ENCODE measurements at places on chromosomes 16 and 17.

DNA sequence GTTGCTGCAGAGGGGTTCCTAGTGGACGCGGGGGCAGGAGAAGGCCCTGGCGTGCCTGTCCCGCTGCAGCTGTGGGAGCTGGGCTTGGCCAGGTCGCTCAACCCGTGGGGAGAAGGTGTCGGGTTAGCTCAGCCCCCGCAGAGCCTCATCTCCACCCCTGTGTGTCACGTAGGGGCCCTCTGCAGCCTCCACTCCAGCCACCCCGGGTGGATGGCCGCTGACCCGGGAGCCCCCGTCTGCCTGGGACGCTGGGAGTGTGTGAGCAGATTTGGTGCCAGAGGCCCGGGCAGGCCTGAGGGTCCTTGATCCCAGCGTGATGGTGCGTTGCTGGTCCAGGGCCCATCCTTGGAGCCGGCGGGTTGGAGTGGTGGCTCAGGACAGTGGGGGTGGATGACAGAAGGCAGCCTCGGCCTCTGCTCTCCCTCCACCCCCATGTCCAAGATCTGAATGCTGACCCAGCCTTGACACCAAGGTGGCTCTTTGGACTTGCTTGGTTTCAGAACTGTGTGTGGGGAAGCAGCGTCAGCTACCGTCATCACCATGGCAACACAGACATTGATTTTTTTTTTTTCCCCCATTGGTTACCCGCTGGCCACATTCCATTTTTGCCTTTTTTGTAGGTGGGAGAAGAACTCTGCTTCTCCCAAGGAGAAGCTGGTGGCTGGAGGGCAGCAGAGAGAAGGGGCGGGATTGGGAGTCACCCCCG lies 35.7 kb downstream of the BAIAP2 start:
- no peak for DNase-seq

- DNase-seq, result no peak
These were observed 149.9 kb upstream of the PLCG2 start for GRCh38 chr16:81629034-81629802.

DNA sequence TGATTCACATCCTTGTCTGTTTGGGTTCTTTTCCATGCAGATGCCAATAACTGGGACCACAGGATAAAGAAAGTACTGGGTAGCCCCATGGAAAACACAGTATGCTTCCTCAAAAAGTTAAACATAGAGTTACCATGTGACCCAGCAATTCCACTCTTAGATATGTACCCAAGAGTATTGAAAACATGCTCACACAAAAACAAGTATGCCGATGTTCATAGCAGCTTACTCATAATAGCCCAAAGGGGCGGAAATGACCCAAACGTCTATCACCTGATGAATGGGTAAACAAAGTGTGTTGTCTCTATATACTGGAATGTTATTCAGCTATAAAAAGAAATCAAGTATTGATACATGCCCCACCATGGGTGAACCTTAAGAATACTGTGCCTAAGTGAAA lies 55.4 kb downstream of the CYB5B start:
- DNase-seq, result no peak

- DNase-seq, result no peak
These were observed 230.8 kb downstream of the ABCC12 start for GRCh38 chr16:47924950-47925349.

DNA sequence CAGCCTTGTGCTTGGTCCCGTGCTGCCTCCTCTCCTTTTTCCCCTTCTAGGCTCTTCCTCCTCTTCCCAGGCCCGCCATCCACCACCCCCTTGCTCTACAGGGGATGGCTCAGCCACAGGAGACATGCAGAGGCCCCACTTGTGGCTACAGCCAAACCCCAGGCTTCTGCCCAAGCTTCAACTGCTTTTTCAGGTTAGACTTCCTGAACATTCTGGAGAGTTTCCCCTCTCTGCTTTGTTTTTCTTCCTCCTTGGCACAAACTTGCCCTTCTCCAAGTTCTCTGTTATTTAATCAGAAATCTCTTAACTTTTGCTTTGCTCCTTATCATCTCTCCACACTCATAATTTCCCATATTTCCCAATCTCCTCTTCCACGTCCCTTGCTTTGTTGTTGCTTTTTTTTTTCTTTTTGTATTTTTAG lies 18.3 kb upstream of the HAS3 start:
- DNase-seq, result no peak

- DNase-seq, result no peak
These were observed 165.3 kb downstream of the SDK2 start for GRCh38 chr17:73478768-73479424.

DNA sequence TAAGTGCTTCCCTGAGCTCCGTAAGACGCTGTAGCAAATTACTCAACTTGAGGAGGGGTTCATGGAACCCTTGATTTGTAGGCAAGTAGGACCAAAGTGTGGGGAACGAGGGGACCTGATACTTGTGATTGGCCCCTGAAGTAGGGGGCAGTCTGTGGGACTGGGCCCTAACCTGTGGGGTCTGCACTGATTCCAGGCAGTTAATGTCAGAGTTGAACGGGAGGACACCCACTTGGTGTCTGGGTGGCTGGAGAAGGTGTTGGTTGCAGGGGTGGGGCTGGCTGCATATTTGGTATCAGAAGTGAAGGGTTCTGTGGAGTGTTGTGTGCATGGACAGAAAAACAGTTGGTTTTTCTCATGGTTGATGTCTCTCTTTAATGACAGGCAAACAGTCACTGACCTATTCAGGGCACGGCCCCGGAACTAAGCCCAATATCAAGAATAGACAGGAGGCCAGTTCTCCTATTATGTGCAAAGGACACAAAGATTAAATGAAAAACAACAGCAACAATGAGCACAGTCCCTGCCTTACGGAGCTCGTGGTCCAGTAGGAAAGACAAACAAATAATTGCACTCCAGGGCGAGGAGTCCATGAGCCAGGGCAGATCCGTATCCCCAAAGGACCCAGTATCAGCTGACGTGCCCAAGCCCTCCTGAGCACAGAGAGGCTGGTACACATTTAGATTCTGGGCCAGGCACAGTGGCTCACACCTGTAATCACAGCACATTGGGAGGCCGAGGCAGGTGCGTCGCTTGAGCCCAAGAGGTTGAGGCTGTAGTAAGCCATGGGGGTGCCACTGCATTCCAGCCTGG lies 19.2 kb downstream of the MXRA7 start:
- DNase-seq, result no peak

DNA sequence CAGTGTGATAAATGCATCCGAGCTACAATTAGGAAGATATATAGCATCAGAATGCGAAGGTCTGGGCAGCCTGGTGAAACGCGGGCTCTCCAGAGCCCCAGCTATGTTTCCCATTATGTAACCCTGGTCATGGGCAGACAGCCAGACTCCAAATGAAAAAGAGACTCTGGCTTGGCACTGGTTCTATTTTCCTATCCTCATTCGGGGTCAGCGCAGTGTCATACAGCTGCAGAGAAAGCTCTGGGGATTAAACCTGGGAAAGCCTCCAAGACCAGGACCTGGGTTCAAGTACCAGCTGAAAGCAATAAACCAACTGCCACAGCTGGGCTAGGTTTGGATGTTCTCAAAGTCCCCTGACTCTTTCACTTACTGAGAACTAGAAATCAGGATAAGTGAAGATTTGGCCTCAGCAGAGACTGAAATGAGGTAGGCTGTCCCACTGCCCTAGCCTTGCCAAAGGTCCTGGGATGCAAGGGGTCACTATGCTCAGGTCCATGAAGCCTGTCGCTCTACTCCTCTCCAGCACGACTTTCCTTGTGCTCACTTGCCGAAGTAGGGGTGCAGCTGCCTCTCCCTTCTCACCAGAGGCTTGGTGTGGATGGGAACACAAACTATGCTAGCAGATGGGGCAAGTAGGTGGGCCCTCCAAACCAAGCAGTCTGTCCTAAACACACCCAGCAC lies 123.8 kb downstream of the SMG6 start:
- no peak for DNase-seq

DNA sequence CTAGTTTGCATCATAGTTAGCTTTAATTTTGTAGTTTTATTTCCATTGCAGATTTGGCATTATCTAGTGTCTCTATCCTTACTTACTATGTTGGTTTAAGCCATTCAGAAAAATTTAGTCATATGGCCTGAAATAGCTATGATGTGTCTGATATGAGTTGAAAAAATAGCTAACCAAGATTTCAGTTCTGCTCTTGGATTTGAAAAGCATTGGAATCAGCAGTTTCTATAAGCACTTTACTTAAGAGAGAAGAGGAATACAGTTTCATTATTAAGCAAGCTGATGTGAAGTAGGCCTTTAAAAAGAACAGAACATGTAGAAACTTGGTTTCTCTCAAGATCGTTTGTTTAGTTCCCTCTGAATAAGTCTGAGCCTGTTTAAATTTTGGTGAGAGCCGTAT lies 25.9 kb downstream of the LPCAT2 start:
- DNase-seq, result no peak

DNA sequence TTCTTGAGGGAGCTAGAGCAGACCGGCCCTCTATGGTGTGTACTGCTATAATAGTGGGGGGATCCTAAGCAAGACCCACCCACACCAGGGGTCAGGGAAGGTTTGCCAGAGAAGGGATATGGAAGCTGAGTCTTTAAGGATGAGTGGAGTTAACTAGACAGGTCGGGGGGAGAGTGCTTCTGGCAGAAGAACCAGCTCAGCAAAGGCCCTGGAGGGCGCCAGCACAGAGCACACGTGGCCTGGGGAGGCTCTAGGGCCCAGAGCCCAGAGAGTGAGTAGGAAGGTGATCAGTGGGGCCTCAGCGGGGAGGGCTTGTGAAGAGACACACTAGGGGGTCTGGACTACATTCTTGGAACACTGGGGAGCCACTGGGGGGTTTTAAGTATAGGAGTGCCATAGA lies 21.1 kb downstream of the NGFR start:
- no peak for DNase-seq

DNA sequence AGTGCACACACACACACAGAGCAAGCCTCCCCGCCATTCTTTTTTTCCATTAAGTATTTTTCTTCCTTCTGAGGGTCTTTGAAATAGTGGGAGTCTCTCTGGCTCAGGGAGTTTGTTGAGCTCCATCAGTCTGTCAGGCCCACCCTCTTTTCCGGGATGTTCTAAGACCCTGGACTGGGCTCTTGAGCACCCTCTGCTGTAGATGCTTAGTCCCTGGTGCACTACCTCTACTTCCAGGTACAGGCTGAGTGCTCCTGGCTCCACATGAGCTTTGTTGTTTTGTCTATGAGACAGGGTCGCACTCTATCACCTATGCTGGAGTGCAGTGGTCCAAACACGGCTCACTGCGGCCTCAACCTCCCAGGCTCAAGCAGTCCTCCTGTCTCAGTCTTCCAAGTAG lies 20.7 kb downstream of the LIMD2 start:
- DNase-seq, result no peak

- no peak for DNase-seq
These were observed 75.0 kb downstream of the RPTOR start for GRCh38 chr17:80619535-80620235.

- DNase-seq, result no peak
These were observed 117.0 kb downstream of the AATF start for GRCh38 chr17:37065486-37066321.

DNA sequence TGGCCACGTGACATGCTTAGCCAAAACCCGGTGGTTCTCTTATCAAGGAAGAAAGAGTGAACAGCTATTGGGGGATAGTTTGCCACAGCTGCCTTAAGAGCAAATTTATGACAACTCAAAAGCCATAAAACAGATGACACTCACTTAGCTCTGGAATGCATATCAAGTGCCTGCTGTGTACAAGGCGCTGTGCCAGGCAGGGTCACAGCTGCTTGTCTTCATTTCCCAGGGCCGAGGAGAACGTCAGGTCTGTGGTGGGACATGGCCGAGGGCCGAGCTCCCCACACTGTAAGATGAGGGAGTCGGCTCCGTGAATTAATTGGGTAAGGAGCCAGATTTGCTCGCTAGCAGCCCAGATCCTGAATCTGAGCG lies 14.0 kb downstream of the EEF2K start:
- no peak for DNase-seq

DNA sequence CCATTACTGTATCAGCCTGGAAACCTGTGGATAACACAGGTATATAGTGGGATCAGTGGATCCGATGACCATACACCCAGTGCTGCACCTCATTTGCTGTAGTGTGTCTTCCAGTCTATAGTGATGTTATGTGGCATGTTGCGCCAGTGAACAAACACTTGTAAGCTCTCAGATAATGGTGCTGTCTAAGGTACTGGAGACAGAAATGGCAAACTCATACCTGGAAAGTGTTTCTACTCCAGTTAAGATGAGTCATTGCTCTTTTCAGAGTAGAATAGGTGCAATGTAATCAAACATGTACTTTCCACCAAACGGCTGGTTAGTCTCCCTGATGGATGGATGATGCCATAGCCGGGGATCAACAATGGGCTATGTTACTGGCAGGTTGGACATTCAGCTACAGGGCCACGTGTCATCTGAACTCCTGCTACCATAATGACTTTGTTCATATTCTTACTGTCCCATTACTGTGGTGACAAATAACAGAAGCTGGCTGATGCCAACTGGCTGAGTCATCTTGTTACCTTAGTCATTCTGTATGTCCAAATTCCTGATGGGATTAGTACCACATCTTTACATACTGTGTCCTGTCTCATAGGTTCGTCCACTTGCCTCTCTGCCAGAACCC lies 6.3 kb downstream of the CCL11 start:
- no peak for DNase-seq

DNA sequence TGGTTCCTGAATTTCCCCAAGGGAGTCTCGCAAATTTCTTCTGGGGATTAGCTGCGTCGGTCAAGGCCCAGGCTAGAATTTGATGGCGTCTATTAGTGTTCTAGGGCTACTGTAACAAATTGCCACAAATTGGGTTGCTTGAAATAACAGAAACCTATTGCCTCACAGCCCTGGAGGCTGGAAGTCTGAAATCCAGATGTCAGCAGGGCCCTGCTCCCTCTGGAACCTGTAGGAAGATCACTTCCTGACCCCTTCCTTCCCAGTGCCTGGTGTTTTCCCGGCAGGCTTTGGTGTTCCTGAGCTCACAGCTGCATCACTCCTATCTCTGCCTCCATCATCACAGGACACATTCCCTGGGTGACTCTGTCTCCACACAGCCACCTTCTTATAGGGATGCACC lies 24.4 kb downstream of the DHRS7C start:
- DNase-seq, result no peak

DNA sequence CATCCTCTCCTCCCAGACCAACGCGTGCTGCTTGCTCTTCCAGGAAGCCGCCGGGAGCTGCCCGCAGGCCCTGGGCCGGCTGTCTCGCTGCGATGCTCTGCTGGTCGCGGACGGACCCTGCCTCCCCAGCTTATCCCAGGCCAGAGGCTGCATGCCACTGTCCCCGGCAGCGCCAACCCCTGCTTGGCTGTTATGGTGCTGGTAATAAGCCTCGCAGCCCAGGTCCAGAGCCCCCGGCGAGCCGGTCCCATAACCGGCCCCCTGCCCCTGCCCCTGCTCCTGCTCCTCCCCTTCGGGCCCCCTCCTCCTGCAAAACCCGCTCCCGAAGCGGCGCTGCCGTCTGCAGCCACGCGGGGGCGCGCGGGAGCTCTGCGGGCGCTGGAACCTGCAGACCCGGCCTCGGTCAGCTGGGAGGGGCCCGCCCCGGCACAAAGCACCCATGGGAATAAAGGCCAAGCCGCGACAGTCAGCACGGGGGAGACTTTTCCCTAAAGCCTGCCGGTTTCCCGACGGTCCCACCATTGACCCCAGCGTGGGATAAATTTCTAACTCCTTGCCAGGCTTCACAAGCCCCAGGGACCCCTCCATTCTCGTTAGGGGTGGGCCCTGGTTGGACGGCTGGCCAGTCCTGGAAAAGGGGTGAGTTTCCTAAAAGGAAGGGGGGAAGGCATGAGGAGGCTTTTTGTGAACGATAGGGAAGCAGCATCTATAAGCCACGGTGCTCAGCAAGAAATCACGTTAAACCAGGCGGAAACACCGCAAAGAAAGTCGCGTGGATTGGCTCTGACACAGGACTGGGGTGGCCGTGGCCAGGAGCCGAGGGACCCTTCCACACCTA lies 11.2 kb downstream of the ENPP7 start:
- peak; percentile 55 for DNase-seq
